ENCODE measurements at places on chromosomes 2 and 18.
A peak's percentile ranks its signal among the peaks of the same experiment; 100 is the strongest.

DNA sequence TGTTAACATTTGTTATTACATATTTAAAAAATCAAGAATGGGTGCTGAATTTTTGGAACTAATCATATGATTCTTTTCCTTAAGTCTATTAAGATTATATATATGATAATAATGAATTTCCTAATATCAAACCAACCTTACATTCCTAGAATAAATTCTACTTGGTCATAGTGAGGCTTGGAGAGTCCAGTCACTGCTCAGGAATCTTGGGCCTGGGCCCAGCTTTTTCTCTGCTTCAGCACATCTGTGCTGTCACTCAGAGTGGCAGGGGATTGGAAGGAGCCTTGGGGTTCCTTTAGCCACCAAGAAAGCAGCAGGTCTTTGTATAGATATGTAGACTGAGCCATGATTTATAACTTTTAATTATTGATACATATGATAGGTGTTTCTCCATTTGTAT lies 19.9 kb upstream of the ZAP70 start:
- DNase-seq: no peak

GRCh38 chr18:74290021-74290420 lies 1.7 kb downstream of the CYB5A start:
- DNase-seq: no peak

GRCh38 chr2:30197570-30198192 lies 33.7 kb upstream of the LBH start:
- DNase-seq: no peak

DNA sequence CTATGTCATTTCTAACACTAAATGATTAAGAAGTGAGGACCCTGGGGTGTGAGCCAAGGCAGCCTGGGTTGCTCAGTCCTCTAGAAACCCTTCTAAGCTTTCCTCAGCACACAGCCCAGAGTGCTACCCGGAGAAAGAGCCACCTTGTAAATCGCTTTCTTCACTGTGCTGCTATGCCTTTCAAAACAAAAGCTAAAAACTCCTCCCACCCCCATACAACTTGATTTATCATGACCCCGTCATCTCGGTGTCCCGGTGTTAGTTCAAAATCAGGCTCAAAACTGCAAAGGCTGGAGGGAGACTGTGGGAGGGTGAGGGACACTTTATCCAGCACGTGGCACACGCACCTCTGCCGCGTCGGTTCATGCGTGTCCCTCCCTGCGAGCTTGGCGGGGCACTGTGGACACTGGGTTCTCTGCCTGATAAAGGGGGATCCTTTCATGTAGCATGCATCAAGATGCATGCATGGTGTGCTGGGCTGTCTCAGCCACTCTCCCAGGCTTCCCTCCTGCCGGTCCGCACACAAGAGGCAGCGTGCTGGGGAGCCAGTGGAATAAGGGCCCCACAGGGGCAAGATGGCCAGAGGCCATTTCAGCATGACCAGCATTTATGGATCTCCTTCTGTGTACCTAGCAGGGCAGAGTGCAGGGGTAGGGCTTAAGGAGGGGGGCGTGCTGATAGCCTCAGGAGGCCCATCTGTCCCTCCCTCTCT lies 170.4 kb downstream of the SMAD7 start:
- no peak for DNase-seq

DNA sequence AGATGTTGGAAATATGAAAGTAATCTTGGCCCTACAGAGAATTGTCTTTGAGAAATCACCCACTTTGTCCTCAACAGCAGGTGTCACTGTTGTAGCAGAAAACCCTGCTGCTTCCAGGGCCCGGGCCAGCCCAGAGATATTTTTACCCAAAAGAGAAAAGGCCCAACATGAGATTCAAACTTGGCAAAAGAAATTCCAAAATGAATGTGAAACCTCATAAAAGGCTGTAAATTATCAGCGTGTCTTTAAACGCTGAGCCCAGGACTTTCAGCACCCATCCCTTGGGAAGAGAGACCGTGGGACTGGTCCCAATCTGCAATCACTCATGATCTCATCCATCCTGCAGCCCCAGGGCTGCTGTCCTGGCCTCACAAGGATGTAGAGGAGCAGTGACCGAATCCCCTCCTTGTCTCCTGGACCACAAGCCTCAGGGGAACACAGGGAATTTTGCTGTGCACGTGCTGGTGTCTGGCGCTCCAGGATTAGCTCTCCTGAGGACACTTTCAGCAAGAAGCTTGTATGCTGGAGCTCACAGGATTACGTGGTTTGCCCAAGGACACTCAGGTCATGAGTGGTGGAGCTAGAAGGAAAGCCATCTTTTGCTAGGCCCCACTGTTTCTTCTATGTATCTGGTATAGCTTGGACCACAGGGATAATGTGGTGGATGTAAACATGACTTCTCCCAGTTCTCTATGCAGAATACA lies 202.1 kb downstream of the RNF144A start:
- peak; percentile 25 for DNase-seq

DNA sequence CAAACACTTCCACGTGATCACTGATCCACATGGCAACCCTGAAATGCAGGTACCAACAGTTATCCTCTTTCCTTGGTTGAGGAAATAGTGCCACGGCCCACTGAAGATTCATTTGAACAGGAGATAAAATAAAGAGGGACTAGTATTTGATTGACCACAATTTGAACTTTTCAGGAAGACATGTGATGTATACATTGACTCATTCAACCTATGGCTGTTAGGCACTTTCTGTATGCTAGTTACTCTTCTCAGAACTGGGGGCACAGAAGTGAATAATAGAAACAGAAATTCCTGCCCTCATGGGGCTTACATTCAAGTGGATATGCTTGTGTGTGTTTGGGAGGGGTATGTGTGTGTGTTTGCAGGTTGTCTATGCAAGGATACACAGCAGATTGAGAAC lies 199.6 kb downstream of the PRKCE start:
- no peak for DNase-seq

- peak; percentile 40 for DNase-seq
These were observed 33.1 kb upstream of the ZNF532 start for GRCh38 chr18:58831606-58832005.

- DNase-seq: peak; percentile 60
These were observed 164.4 kb downstream of the FMNL2 start for GRCh38 chr2:152499331-152499816.

DNA sequence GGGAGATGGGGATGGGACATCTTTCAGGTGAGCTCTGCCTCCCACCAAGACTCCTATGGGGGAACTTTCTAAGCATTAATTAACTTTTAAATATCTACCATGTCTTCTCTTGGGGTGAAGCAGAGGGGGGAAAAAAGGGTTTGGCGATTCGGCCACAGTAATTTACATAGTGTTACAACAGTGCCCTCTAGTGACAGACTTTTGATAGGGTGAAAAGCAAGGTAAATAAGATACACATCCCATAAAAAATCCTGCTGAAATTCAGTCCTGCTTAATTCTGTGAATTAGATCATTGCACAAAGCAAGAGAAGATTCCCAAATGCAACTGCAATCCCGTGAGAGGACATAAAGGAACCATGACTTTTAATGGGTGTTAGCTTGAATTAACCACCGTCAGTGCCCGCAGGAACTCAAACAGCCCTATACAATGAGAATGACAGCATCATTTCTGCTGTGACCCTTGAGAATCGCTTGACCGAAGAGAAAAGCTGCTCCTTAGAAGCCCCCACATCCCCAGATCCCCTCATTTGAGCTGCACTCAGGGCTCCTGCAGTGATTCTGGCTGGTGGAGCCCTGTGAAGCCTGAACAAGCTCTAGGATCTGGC lies 32.8 kb downstream of the FAM124B start:
- DNase-seq: peak; percentile 65
